Transverse colon (tissue), 4 donors: ENCODE measurements at places on chromosomes 7 and 10. TPM values are rescaled to one million over a fixed set of nuclear protein-coding genes. Genes with fewer than 3 reads are reported as not detected.

ZNF365 gene
- not detected for total RNA-seq

IGFBP1 gene
- not detected for total RNA-seq

ENKUR gene
- not detected for total RNA-seq

GJD4 gene
- total RNA-seq, result not detected

FXYD4 gene
- total RNA-seq, result not detected

SEMA3D gene
- total RNA-seq, result 1.5 TPM

IQCE gene
- total RNA-seq, result 83.8 TPM

C7orf57 gene
- not detected for total RNA-seq

RBP3 gene
- not detected for total RNA-seq

FFAR4 gene
- total RNA-seq, result 14.9 TPM

GPR85 gene
- total RNA-seq, result 0.27 TPM

RPEL1 gene
- not detected for total RNA-seq

- no peak for DNase-seq
These were observed 35.8 kb downstream of the NSUN6 start for GRCh38 chr10:18615618-18616017.

GRCh38 chr10:96306516-96306915, 2.3 kb downstream of the DNTT start:
- peak; percentile 41 for DNase-seq

DNA sequence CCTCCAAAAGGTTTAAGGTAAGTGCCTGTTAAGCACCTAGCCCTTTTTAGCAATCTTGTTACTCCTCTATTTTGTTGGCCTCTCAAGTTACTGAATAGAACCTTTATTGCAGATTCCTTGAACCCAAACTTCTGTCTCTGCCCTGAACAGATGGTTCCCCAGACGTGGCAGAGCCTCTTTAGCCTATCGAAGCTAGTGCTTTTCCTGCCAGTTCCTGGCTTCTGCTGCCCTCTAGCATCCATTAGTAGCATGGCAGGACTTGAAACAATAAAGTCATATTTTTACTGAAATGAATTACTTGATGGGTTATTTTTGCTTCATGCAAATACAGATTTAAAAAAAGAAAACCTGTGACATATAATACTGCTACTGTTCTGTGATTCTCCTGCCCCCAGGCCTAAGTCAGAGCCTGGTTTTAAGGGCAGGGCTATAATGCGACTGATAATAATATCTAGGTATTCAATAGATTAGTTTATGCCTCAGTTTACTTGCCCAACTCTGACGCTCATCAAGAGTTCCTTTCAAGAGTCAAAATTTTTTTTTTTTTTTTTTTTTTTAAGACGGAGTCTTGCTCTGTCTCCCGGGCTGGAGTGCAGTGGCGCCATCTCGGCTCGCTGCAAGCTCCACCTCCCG, 84.3 kb upstream of the PHF14 start:
- peak; percentile 20 for DNase-seq

- DNase-seq, result no peak
These were observed 683.3 kb downstream of the GRM8 start for GRCh38 chr7:126569402-126569801.

DNA sequence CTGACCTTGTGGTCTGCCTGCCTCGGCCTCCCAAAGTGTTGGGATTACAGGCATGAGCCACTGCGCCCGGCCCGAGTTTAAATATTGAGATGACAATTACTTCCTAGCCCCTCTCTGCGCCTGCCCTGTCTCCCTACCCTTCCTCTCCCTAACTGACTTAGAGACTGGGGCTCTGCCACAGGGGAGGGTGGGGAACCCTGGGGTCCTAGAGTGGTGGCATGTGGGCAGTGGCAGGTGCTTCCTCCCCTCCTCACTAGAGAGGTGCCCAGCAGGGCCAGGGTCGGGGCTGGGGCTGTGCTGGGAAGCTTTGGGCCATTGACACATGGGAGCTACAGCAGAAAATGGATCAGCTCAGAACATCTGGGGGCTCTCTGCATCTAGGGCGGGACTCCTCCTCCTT, 7.0 kb upstream of the ACHE start:
- DNase-seq, result no peak

DNA sequence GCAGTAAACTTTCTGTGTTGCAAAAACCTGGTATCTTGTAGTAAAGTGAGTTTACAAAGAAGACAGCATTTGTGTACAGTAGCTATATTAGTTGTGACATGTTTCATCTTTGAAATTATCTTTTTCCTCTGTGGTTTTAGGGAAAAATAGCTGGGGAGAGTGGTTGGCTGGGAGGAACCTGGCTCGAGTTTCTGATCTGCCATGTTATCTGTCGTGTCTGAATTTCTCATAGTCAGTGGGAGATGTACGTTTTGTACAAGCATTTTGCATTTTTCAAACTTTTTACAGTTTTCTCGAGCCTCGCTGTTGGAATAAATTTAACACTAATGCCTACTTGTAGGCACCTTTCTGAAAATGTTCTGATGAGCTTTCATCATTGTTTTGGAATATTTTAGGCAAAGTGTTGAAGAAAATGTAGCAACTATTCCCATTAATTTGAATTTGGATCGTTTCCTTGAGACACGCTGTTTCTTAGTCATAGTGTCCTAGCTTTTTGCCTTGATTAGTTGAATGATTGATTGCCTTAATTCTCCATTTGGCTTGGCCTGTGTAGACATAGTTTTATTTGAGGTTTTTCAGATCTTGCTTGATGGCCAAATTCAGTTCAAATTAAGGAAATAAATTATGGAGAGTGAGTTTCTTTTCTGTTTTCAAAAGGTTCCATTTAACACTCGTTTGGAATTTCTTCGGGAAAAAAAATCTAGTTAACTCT, 65.1 kb downstream of the CAMK1D start:
- no peak for DNase-seq

DNA sequence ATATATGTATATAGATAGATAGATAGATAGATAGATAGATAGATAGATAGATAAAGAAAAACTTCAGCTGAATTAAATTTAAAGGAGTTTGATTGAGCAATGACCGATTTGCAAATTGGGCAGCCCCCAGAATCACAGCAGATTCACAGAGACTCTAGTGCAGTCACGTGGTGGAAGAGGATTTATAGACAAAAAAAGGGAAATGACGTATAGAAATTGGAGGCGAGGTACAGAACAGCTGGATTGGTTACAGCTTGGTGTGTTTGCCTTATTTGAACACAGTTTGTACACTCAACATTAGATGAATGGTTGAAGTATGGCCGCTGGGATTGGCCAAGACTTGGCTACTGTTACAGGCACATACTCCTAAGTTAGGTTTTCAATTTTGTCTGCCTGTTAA, 8.2 kb upstream of the PODXL start:
- no peak for DNase-seq

DNA sequence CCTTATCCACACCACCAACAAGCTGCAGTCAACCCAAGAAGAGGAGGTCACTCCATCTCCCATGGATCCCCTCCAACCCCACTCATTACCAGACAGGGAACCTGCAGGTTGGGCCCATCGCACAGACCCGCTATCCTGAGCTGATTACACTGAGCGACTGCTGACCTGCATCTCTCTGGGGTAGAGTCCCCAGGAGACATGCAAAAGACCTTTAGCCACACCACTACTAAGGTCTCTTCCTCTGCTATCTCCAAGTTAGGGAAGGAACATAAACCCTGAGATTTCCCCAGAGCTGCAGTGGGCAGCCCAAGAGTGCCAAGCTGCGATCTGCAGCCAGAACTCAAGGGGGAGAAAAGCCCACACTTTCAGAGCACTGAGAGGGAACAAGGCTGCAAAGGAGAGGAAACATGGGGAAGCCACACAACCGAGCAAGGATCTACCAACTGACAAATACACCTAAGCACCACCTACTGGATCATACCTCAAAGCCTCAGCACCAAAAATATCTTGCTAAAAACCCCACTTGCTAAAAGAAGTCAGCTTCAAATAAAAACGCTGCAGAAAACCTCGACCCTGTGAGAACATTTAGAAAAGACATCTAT, 298.2 kb downstream of the SORCS1 start:
- DNase-seq, result no peak

- no peak for DNase-seq
These were observed 65.4 kb upstream of the APBB1IP start for GRCh38 chr10:26372513-26373354.

GRCh38 chr7:7857143-7857583, 111.4 kb upstream of the GLCCI1 start:
- DNase-seq, result no peak

- DNase-seq, result no peak
These were observed 23.0 kb downstream of the NRF1 start for GRCh38 chr7:129634361-129635034.

- peak; percentile 18 for DNase-seq
These were observed 146.9 kb downstream of the TPST1 start for GRCh38 chr7:66352071-66352470.

- no peak for DNase-seq
These were observed 74.5 kb downstream of the CREB3L2 start for GRCh38 chr7:137927386-137927785.

- no peak for DNase-seq
These were observed 256.8 kb downstream of the PLXNA4 start for GRCh38 chr7:132319481-132319880.

- DNase-seq, result no peak
These were observed 184.3 kb upstream of the SLC26A5 start for GRCh38 chr7:103630318-103630717.
